DND-41 (cell line): ENCODE measurements at places on chromosomes 2 and 18.
A peak's percentile ranks its signal among the peaks of the same experiment; 100 is the strongest.

DNA sequence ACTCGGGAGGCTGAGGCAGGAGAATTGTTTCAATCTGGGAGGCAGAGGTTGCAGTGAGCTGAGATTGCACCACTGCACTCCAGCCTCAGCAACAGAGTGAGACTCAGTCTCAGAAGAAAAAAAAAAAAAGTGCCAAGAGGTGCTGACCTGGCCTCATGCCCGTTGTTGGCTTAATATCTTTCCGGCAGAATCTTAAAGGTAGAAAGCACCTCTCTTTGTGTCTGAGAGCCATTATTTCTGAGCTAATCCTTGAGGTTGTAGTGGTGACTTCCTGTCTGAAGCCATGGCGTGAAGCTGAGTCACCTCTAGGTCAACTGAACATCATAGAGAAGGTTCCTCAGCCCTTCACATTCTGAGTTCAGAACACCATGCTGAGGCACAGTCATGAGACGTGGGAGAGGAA, 60.4 kb downstream of the WDSUB1 start:
- DNase-seq = peak; percentile 22

- DNase-seq = no peak
These were observed 246.0 kb upstream of the LYPD1 start for GRCh38 chr2:132915812-132916549.

DNA sequence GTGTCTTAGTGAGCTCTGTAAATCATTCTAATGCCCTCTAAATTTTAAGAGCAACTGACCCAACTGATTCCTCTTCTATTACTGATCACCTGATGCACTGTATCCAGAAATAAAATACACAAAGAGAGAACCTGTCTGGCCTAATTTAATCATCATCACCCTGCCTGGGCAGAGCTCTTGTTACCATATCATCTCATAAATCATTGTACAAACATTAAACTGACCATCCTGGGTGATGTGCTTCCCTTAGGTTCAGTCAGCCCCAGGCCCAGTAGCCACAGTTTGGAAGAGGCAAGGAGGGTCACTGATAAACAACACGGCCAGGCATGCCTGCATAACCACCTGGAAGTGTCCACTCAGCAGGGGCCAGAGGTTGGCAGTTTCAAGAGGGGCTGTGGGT, 22.7 kb upstream of the ACMSD start:
- no peak for DNase-seq

DNA sequence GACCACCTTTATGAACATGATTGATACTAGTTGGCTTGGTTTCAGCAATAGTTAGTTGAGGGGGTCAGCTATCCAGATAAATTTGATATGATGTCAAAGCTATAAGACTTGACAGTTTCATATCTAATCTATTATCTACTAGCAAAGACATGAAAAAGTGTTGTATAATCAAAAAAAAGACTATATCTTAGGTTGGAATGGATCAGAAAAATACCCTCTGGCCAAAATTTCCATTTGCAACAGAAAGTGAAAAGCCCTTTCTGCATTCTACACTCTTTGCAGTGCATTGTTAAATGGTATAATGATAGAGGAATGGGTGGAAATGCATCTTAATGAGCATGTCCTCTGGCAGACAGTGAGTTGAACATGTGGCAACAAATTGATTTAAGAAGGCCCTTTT, 242.6 kb downstream of the THSD7B start:
- DNase-seq = no peak

- DNase-seq = no peak
These were observed 108.0 kb downstream of the ITGB1BP1 start for GRCh38 chr2:9315280-9315847.
